ENCODE measurements at places on chromosomes 16 and 17. TPM values are rescaled to one million over a fixed set of nuclear protein-coding genes. Genes with fewer than 3 reads are reported as not detected.

ALDH3A1 gene
- not detected for total RNA-seq

MYH2 gene
- total RNA-seq = not detected

PRR15L gene
- not detected for total RNA-seq

MTSS2 gene
- total RNA-seq = 0.82 TPM

EVI2A gene
- total RNA-seq = 16.3 TPM

ELOB gene
- total RNA-seq = 218 TPM

SLFN12 gene
- 12.0 TPM for total RNA-seq

GPR179 gene
- 0.02 TPM for total RNA-seq

MRPL38 gene
- 105 TPM for total RNA-seq

TMEM92 gene
- total RNA-seq = not detected

KRTAP9-2 gene
- total RNA-seq = not detected

CCDC200 gene
- total RNA-seq = not detected

GRCh38 chr16:75590920-75591843 lies 25.0 kb downstream of the GABARAPL2 start:
- DNase-seq = no peak

GRCh38 chr17:9094193-9094592 lies 72.9 kb downstream of the NTN1 start:
- DNase-seq = no peak

- no peak for DNase-seq
Measured at GRCh38 chr17:4116516-4116915, 26.3 kb downstream of the ZZEF1 start.

DNA sequence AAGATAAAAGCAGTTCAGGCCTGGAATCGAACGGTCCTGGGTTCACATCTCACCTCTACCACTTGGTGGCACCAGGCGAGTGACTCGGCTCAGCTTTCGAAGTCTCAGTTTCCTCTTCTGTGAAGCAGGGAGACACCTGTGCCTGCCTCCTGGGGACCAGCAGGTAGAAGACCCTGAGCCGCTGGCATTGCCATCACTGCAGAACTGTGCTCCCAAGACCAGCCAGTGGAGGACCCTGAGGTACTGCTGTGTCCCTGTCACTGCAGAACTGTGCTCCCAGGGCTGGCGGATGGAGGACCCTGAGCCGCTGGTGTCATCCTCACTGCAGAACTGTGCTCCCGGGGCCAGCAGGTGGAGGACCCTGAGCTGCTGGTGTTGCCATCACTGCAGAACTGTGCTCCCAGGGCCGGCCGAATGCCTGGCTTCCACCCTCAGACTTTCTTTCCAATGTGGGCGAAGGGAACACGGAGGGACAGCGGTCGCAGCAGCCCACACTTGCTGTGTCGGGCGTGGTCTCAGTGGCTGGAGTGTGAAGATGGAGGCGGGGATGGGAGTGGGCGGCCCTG lies 8.7 kb upstream of the SLC7A5 start:
- no peak for DNase-seq

- no peak for DNase-seq
Measured at GRCh38 chr17:44077595-44077909, 7.0 kb downstream of the G6PC3 start.

- peak; percentile 72 for DNase-seq
Measured at GRCh38 chr16:785563-786535, 2.3 kb downstream of the RPUSD1 start.

GRCh38 chr17:78316867-78317789 lies 42.7 kb downstream of the SOCS3 start:
- no peak for DNase-seq

GRCh38 chr17:42704490-42704836 lies 22.1 kb downstream of the CNTNAP1 start:
- no peak for DNase-seq

DNA sequence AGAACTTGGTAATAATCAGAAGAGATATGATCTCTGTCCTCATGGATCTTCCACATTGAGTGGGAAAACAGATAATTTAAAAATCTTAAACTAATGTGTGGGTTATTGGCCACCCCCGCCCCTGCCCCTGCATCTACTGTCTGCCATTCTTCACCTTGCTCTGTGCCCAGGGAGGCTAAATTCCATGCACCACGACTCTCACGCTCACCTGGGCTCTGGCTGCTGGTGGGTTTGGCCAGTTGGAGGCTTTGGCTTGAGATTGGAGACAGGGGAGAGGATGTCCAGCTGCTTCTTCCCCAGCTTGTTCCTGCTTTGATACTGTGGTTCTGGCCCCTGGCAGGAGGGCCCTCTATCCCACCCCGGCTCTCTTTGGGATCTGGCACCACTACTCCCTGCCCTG lies 127.9 kb downstream of the IRX5 start:
- DNase-seq = no peak

DNA sequence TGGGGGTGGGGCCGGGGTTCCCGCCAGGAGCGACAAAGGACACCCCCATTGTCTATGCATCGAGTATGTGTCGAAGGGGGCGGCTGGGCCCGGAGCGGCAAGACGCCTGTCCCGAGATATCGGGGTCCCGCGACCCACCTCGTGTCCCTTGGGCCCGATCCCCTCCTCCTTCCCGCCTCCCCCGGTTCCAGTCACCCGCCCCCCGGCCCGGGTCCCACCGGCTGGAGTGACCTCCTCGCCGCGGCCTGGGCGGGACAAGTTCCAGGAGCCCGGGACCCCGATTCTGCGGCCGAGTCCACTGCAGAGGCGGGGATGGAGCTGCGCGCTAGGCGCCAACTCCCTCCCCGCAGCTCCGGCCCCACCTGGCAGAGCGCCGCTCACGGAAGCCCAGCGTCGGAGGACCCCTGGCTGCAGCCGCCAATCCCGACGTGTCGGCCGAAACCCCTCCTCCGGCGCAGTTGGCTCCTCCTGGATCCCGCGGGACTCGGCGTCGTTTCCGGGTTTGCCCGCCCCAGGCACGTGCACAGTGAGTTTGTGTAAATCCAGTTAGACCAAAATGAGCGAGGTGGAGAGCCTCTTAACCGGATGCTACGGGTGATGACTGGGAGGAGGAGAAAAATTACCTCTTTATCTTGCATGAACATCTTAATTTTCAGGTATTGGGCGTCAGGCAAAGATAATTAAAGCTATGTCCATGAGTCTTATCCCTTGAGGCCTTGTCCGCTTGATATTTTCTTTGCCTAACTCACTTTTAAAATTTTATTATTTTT lies at the start of gene NMRAL1:
TSS of gene NMRAL1 (minus strand) at position 434 of the 770 bp plus-strand sequence. CDS start 493 bp downstream, outside the sequence.
- peak; percentile 89 for DNase-seq

- no peak for DNase-seq
Measured at GRCh38 chr17:29664743-29665480, 42.2 kb upstream of the CORO6 start.

DNA sequence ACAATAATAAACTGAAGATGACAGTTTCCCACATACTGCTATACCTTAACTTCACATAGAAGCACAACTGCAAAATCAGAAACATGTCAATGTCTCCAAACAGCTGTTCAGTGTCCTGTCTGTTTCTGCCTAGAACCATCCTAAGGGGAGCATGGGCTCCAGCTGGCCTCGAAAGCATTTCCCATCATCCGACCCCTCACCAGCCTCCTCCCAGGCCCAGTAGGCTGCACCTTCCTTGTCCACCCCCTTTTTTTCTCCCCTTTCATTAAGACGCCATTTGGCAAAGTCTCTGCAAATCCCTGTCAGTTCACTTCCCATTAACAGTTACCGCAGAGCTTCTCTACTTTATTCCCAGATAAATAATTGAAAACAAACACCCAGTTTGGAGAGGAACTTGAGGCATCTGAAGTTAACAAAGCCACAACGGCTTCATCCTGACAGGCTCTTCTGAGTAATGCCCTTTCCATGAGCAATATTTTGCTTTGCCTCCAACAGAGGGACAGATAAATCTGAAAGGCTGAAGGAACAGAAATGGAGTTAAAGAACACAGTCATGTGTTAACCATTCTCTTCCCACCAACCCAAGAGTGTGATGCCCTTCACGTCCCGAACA lies 65.3 kb downstream of the SLC39A11 start:
- no peak for DNase-seq

GRCh38 chr17:41695954-41696757 lies 7.5 kb downstream of the EIF1 start:
- DNase-seq = no peak

DNA sequence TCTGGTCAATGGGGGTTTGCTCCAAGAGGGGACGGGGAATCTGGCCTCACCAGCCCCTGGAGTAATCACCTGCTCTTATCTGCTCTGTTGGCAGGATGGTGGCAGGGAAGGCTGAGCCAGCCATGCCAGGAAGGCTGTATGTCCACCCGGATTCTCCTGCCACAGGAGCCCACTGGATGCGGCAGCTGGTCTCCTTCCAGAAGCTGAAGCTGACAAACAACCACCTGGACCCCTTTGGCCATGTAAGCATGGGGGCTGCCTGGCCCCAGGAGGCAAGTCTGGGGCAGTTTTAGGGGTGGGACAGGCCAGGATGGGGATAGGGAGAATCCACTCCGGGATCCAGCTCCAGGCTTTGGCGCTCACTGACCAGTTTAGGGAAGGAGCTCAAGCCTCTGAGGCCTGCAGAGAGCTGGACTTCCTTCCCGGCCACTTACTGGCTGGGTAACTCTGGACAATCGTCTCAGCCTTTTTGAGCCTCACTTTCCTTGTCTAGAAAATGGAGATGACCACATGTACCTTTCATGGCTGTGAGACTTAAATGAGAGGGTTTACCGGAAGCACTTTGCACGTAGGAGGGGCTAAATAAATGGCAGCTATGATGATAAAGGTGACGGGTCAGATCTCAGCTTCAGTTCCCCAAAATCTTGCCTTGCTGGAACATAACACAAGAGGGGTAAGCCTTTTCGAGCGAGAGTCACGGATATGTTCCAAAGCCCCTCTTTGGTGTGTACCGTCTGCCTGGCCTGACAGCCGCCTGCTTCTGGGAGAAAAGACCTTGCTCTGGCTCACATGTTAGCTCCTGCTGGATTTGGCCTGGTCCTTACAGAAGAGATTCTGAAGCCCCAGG lies 15.4 kb downstream of the TBX4 start:
- peak; percentile 44 for DNase-seq

GRCh38 chr17:61966191-61966590 lies 38.4 kb upstream of the INTS2 start:
- no peak for DNase-seq

- peak; percentile 71 for DNase-seq
Measured at GRCh38 chr16:49491771-49492761, 118.5 kb downstream of the C16orf78 start.
